ENCODE measurements at places on chromosomes 5 and 9.

DNA sequence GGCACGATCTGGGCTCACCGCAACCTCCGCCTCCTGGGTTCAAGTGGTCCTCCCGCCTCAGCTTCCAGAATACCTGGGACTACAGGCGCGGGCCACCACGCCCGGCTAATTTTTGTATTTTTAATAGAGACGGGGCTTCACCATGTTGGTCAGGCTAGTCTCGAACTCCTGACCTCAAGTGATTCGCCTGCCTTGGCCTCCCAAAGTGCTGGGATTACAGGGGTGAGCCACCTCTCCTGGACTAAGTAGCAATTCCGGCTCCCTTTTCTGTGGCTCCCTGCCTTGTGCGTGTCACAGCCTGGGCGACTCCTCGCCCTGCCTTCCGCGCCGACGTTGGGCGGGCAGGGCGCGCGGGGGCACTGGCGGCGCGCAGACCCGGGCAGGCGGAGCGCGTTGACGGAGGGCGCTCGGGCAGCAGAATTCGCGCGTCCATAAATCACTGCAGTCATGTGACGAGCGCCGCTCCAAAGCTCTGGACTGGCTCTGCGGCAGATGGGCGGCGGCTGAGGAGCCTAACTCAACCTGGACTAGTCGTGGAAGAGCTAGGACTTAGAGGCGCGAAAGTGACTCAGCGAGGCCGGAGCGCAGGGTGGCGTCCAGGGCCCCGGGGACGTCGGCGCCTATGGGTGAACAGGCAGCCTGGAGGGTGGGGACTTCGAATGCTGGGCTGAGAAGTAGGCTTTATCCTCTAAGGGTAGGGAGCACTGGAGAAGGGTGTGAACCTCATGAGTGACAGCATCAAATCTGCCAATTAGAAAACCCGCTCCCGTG is 1.4 kb upstream of the CIZ1 start:
- no peak for DNase-seq

GRCh38 chr5:33829430-33829829 is 62.4 kb downstream of the ADAMTS12 start:
- DNase-seq, result no peak

- DNase-seq, result no peak
Observed at GRCh38 chr5:146130440-146131045, 25.2 kb upstream of the PLAC8L1 start.

DNA sequence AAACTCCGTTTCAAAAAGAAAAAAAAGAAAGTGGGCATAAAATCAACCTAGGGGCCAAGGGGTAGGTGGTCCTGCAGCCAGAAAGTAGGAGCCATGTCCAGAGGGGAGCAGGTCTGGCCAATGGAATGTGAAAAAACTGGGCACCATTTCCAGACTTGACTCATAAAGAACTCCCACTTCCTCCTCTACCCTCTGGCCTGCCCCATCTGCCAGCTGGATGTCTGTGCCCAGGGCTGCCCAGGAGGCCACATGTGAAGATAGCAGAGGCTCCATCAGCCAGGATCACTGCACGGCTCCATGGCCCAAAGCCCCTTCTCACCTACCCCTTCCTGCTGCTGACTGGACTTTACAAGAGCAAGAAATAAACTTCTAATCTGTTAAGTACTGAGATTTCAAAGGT is 42.1 kb upstream of the EEIG1 start:
- DNase-seq, result no peak

DNA sequence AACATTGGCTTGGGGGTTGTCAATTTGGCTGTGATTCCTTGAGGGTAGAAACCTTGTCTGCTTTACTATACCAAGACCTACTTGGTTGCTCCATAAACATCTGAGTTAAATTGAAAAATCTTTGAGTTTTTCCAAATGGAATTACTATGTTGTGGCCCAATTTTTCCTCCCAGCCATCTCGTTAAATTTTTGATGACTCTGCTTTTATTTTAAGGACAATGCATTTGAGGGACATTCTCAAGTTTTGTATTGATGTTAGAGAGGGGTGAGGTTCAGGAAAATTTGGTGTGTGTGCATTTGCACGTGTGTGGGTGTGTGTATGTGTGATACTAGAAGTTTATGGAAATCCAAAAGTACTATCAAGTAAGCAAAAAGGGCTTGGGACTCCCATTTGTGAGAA is 491.4 kb upstream of the KLF4 start:
- DNase-seq, result no peak

DNA sequence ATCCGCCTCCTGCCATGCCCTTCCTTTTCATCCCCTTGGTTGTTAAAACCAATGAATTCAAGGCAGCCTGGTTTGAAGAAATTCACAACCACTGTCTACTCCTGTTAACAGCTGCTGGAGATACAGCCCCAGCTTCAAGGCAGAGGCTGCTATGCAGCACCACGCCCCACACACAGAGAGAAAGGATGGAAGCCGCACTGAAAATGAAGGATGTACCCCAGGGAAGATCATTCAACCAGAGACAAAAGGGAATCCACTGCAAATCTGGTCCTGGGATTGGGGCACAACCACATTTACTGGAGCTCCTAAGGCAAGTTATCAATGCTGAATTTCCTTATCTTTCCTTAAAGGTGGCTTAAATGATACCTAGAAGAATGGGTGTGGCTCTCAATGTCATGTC is 58.7 kb downstream of the DPYSL3 start:
- no peak for DNase-seq

DNA sequence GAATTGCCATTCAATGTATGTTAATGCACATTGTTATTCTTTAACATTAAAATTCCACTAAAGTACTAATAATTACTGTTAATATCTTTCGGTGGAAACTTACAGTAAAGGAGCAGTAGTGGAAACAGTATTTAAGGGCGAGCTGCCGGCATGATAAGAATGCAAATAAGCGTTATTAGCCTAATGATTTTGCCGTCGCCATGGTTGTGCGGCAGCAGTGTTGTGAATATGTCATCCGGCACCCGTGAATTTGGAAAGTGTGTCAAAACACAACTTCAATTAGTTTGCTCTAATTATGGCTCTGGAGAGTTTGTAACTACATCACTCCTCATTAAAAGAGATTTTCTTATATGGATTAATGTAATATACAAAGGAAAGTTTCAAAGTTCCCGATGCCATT is 81.4 kb downstream of the MVB12B start:
- DNase-seq, result no peak

GRCh38 chr5:119386596-119387344 is 31.0 kb downstream of the TNFAIP8 start:
- no peak for DNase-seq

GRCh38 chr5:40689438-40689837 is 9.7 kb downstream of the PTGER4 start:
- peak; percentile 69 for DNase-seq

GRCh38 chr5:124922255-124922975 is 176.0 kb upstream of the ZNF608 start:
- DNase-seq, result no peak

- no peak for DNase-seq
Observed at GRCh38 chr5:56513141-56513540, 280.0 kb upstream of the ANKRD55 start.

- DNase-seq, result no peak
Observed at GRCh38 chr9:20506099-20506900, 116.0 kb downstream of the MLLT3 start.

- no peak for DNase-seq
Observed at GRCh38 chr9:13439685-13440476, 160.4 kb upstream of the MPDZ start.

DNA sequence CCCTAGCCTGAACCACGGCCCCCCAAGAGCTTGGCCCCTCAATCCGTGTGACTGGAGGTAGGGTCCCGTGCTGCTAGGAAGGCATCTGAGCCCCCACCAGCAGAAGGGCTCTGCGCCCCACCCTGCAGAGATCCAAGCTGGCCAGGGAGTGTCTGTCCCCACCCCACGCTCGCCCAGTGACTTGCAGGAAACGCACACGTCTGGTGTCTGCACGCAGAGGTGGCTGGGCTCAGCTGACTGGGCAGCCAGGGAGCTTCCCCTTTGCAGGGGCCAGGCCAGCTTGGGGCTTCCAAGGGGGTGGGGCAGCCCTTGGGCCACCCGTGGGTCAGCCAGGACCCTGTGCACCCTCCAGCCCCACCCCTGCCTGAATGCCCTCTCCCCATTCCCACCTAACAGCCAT is 24.3 kb downstream of the NOTCH1 start:
- no peak for DNase-seq

GRCh38 chr9:116986015-116986414 is 298.9 kb downstream of the TRIM32 start:
- DNase-seq, result no peak

GRCh38 chr5:88885002-88885401 is 2.0 kb upstream of the MEF2C start:
- DNase-seq, result no peak

DNA sequence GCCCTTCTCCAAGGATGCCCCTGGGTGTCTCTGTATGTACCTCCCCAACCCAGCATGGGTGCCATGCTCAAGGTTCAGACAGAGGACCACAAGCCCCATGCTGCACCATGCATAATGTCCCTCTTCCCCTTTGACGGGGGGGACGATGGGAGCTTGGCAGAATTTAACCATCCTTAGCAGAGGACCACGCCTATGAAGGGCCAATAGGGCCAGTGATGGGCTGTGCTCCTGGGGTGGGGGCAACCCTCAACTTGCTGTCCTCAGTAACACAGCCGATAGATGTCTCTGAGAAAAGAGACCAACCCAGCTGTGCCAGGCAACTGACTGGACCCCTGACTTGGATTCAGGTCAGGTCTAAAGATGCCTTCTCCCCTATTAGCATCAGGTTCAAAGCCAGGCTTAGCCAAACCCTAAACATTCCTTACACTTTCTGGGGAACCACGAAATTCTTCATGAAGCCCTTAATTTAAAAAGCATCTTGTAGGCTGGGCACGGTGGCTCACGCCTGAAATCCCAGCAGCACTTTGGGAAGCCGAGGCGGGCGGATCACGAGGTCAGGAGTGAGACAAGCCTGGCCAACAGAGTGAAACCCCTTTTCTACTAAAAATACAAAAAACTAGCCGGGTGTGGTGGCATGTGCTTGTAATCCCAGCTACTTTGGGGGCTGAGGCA is 20.7 kb upstream of the JADE2 start:
- peak; percentile 33 for DNase-seq

GRCh38 chr9:8468045-8468637 is 668.6 kb upstream of the DMAC1 start:
- DNase-seq, result no peak

GRCh38 chr5:7208938-7209337 is 187.0 kb upstream of the ADCY2 start:
- DNase-seq, result no peak

- DNase-seq, result no peak
Observed at GRCh38 chr5:39149966-39150365, 69.4 kb downstream of the FYB1 start.

- no peak for DNase-seq
Observed at GRCh38 chr9:87434366-87434765, 63.3 kb upstream of the DAPK1 start.

DNA sequence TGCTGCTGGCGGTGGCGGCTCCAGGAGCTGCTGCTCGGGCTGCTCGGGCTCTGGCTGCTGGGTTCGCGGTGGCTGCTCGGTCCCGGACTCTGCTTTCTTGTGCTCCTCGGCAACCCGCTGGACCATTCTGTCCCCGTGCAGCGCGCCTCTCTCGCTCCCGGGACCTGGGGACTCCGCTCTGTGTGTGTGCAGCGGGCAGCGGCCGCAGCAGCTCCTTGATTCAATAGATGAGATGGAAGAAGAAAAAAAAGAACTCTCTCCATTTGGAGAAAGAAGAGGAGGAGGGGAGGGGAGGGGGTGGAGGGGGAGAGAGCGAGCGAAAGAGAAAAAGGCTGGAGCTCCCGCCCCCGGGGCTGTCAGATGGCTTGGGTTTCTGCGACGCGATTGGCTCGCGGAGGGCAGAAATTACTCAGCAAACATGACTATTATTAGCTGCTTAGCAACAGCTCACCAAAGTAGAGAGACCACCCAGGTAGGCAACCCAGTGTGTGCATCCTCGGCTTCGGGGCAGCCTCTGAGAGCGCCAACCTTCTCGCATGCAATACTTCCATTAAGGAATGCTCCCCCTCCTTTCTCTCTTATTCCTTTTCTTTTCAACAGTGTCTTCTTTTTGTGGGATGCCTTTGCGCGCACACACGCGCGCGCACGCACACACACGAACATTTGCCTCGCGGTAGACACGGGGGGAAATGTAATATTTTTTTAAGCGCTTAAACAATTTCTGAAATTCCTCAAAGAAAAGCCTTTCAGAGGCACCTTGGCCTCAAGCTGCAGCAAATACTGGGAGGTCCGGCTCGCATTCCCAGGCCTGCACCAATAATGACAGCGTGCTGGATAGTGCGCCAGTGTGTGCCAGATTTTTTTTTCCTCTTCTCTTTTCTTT is 7.6 kb downstream of the PTCH1 start:
- DNase-seq, result peak; percentile 97

DNA sequence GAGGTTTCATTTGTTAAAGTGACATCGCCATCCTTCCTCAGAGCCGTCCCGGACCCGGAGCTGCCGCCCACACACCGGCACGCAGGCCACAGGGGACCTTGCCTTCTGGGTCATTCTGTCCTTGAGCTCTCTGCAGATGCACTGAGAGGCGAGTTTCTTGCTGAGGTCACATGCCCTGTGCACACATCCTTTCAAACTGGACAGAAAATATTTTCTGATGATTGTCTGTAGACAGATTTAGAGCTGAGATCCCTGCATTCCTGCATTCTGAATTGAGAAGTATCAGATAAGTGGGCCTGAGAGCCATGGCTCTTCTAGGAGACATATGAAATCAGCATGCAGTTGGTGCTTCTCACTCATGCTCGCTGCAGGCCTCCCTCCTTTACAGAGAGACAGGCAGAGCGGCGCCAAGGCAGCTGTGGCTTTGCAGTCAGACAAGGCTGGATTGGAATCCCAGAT is 25.4 kb downstream of the BOD1 start:
- DNase-seq, result no peak

DNA sequence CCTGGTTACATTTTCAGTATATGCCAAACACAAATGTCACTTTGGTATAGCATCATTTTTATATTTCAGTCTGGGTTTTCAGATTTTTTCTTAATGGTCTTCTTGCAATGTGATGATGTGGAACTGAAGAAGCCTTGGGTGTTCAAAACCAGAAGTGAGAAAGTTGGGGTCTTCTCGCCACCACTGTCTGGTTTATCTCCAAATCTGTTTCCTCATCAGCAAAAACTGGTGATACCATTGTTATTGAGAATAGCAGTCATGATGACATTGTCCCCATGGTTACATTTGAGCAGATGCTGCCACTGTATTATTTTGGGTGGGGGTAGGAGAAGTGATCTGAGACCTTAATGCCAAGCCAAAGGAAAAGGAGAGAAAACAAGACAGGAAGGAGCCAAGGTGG is 85.9 kb upstream of the MAP3K1 start:
- no peak for DNase-seq

- DNase-seq, result no peak
Observed at GRCh38 chr5:167616043-167616890, 675.2 kb upstream of the WWC1 start.

Measured in islet precursor cell (in vitro differentiated cells).